ENCODE measurements at places on chromosomes 7 and 10.

DNA sequence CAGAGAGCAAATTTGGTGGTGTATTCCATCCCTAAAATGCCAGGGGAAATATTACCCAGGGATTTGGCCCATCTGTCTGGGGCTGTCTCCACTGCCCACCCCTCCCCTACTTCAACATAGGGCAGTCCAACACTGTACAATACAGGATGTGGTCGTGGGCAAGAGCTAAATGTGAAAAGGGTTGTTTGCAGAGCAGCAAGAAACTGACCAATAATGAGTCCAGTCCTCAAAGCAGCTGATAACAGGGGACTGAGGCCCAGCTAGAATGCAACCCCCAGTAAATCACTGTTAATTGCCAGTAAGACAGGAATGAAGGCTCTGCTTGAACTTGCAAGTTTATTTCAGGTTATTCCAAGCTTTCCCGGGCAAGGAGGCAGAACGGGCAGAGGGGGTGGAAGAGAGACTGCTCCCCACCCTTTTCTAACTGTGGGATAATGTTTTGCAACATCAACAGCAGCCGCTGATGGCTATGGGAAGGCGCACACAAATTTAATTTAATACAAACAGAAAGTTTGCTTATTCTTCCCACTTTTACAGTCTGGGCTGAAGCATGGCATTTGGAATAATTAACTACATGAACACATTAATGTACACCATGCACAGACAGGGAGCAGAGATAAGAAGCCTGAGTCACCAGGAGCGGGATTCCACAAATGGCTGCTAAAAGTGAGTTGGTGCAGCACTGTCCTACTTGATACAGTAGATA is 36.8 kb downstream of the AFAP1L2 start:
- DNase-seq = no peak

DNA sequence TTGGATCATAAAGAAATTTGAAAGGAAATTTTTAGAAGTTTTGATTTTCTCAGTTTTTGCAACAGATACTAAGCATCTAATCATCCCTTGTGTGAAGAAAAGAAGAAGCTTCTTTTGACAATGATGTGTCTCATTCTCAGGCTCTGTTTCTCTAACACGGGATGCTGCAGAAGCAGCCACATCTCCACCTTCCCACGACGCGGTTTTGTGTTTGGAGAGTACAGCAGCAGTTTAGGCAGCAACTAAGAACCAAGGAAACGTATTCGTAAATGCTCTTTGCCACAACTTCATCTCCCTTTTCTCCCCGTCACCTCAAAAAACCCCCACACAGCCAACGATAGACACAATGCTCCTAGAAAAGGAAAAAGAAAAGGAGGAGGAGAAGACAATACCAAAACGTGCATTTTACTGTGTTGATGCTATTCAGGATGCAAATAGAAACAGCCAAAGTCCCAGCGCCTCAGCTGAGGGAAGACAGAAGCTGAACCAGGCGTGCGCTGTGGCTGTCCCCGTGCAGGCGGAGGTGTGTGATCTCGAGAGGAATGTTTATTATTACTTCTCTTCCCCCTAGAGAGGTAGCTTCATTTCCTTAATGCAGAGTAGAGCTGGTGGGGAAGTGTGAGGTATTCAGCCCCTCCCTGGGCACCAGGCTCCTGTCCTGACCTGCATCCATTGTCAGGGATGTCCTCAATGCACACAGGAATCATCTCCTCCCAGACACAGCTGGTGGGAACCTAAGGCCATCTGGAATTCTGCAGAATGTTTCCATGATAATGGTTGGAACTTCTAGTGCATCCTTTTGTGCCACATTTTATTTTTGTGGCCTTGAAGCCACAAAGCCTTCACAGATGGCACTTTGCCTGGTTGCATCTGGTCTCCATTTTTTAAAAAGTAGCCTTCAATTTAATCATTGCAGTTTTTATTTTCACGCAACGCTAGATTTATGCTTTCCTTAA is 174.6 kb upstream of the KLF6 start:
- no peak for DNase-seq

GRCh38 chr7:103718482-103719061 is 270.9 kb downstream of the RELN start:
- peak; percentile 45 for DNase-seq

DNA sequence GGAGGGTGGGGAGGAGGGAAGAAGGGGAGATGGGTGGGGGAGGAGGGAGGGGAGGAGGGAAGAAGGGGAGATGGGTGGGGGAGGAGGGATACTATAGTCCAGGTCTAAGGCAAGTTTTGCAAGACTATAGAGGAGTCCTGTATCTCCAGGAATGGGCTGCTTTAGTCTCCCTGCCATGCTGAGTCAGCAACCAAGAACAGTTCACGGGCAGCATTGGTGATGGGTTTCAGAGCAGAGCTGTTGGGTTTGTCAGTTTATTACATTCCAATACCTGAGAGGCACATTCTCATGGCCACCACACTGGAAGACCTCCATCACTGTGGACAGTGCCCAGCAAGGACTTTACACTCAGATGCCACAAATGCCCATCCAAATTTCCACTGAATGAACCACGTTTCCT is 212.7 kb downstream of the GRM8 start:
- no peak for DNase-seq

GRCh38 chr7:27398851-27399250 is 156.2 kb downstream of the EVX1 start:
- peak; percentile 20 for DNase-seq

- peak; percentile 15 for DNase-seq
These were observed at the start of gene KLF14 for GRCh38 chr7:130733931-130734814. Gene KLF14, minus strand, starts transcription at chr7:130734207. Its CDS starts 174 bp downstream, at chr7:130734033.

- DNase-seq = peak; percentile 66
These were observed 276.5 kb downstream of the MAGI2 start for GRCh38 chr7:79176859-79177477.

- peak; percentile 67 for DNase-seq
These were observed 535.6 kb upstream of the GHITM start for GRCh38 chr10:83603708-83604107.

- DNase-seq = no peak
These were observed 23.4 kb upstream of the C10orf67 start for GRCh38 chr10:23367896-23368595.

DNA sequence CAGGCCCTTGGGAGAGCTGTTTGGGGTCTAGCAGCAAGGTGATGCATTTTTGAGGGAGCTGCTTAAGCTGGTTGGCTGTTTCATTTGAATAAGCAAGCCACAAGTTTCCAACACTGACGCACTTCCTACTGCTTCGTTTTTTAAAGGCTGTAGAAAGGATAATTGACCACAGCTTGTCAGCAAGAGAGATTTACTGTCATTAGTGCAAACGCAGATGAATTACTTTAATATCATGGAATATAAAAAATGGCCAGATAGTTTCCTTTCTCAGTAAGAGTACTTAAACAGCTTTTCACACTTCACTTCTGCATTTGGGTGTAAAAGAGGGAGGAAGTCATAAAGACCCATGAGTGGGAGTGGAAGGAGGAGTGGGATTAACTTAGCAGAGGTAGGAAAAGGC is 61.5 kb downstream of the FZD1 start:
- peak; percentile 15 for DNase-seq

- peak; percentile 62 for DNase-seq
These were observed 12.7 kb downstream of the ZMIZ1 start for GRCh38 chr10:79081353-79082034.

DNA sequence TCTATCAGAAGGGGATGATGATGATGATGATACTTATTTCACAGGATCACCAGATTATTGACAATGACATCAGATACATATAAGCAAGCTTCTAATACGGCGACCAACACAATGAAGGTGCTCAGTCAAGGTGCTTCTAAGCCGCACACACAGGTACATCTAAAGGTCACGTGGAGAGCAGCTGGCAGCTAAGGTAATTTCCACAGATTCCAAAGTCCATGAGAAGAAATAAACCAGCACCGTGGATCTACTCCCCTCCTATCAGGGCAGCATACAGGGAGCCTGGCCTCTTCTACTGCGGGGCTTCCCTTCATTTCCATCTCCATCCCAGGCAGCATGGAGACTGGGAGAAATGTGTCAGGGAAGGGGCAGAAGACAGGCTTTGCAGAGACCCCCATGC is 37.5 kb downstream of the DENND11 start:
- DNase-seq = no peak

- peak; percentile 7 for DNase-seq
These were observed 57.3 kb upstream of the BTBD16 start for GRCh38 chr10:122213766-122214165.

DNA sequence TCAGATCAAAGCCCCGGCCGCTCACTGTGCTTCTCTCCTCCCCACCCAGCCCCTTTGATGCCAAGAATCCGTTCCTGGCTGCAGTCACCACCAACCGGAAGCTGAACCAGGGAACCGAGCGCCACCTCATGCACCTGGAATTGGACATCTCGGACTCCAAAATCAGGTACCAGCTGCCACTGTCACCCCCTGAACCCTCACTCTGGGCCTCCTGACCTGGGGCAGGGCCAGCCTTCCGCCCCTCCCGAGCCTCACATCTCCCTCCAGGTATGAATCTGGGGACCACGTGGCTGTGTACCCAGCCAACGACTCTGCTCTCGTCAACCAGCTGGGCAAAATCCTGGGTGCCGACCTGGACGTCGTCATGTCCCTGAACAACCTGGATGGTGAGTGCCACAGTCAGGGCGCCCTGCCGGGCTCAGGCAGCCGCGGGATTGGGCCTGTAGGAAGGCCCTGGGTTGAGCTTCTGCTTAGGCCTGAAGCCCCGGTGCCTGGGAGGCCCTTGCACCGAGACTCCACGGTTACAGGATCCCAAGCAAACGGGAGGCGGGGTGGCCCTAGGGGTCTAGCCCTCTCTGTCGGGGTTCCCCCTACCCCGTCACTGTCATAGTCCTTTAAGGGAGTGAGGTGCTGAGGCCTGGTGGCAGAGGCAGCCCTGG is 10.8 kb downstream of the TMEM120A start:
- no peak for DNase-seq

DNA sequence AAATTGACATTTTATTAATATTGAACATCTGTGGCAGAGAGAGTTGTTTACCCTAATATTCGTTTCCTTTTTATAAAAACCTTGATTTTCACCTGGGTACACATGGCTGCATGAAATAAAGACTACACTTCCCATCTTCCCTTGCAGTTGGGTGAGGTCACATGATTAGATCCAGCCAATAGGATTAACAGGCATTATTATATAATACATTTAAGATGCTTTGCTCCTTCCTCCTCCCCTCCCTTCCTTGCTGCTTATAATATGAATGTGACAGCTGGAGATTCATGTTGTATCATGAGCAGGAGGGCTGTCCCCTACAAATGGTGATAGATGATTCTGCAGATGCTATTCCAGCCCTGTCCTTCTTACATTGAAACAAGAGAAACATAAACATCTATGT is 146.6 kb downstream of the SH2D4B start:
- peak; percentile 49 for DNase-seq

DNA sequence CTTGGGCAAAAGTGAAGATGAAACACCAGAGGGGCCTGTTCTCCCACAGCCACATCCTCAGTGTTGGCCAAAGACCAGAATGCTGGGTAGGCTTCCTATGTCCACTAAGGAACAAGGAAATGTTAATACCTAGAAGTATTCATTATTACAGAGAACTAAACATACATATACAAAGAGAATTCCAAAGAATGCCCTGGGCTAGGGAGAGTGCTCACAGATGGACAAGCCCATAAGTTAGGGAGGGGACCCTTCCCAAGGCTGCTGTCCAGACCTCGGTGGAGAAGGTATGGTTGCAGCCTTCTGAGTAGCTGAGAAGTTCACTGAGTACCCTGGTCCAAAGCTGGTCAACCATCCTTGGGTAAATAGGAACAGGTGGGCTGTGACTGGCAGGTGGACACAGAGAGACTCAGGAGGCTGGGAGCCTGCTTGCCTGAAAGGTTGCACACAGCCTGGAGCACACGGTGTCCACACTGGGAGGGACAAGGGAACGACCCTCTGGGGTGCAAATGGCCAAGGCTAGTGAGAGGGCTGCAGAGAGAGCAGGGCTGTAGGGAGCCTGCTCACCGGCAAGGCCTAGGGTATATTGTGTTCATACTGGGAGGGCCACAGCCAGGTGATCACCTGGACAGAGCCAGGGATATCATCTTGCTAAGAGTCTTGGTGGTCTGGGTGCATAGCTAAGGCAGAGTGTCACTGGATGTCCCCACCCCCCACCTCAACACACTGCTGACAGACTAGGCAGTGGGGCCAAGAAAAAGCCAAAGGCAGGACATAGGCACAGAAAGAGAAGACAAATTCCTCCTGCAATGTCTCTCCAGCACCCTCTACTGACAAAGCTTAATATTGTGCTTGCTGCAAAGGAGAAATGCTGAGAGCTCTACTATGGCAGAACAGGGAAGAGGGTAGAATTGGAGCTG is 40.3 kb downstream of the CPVL start:
- DNase-seq = peak; percentile 85

- peak; percentile 33 for DNase-seq
These were observed 2.1 kb downstream of the RET start for GRCh38 chr10:43078986-43079273.
